CD8-positive, alpha-beta T cell (primary cell): ENCODE measurements at places on chromosomes 13 and 19. TPM values are rescaled to one million over a fixed set of nuclear protein-coding genes. Genes with fewer than 3 reads are reported as not detected.

The TTYH1 gene
- not detected for total RNA-seq

The SLC6A16 gene
- total RNA-seq = 2.5 TPM

The IGSF23 gene
- total RNA-seq = not detected

The PLPP2 gene
- total RNA-seq = 0.11 TPM

The ZNF681 gene
- total RNA-seq = 1.8 TPM

The LILRB3 gene
- not detected for total RNA-seq

The SMIM24 gene
- total RNA-seq = 0.56 TPM

The ZNF808 gene
- 19.2 TPM for total RNA-seq

DNA sequence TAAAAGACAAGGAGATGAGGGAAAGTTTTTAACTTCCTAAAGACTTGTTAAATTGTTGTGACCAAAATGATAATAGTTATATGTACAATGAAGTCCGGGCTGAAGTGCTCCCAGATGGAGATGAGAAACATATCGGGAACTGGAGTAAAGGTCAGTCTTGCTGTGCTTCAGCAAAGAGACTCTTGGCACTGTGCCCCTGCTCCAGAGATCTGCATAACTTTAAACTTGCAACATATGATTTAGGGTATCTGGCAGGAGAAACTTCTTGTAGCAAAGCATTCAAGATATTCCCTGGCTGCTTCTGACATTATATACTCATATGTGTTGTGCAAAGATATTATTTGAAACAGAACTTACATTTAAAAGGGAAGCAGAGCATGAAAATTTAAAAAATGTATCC lies 786.6 kb upstream of the SLITRK6 start:
- no peak for DNase-seq

DNA sequence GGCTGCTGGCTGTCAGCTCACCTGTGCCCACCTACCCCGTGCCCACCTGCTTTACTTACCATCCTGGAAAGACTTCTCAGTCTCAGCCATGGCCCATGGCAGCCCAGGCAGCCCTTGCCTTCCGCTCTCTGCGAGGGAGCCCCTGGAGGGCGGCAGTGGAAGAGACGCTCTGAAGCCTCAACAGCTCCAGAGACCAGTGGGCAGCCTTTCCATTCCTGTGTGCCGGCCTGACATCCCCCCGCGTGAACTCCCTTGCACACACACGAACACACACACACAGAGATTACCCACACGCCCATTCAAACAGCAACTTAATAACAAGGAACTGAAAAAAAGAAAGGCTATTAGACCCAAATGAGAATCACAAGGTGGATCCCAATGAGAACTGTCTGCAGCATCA lies 14.2 kb upstream of the RASA3 start:
- no peak for DNase-seq

DNA sequence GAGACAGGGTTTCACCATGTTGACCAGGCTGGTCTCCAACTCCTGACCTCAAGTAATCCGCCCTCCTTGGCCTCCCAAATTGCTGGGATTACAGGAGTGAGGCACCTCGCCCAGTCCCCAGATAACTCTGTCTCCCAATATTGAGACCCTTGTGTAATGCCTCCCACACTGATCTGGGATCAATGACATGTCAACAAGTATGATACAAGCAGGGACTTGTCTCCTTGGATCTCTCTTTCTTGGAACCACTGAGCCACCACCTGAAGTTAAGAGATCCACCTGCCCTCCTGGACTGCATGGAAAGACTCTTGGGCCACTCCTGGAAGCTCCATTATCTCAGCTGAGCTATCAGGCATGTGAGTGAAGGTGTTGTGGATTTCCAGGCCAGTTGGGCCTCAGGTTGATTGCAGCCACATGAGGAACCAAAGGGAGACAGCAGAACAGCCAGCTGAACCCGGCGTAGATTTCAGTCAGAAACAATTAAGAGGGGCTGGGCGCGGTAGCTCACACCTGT lies 15.1 kb downstream of the NFKBID start:
- no peak for DNase-seq

DNA sequence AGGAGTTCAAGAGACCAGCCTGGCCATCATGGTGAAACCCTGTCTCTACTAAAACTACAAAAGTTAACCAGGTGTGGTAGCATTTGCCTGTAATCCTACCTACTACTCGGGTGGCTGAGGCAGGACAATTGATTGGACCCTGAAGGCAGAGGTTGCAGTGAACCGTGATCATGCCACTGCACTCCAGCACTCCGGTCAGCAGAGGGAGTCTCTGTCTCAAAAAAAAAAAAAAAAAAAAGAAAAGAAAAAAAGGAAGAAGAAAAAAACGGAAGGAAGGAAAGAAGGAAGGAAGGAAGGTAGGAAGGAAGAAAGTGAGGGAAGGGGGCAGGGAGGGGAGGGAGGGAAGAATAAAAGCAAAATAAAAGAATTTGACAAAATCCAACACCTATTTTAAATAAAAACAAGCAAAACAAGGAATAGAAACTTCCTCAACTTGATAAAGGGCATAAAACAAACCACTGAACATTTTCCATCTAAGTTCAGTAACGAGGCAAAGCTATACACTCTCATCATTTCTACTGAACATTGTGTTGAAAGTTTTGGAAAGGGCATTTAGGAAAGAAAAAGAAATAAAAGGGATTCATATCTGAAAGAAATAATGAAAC lies 411.6 kb upstream of the SLITRK5 start:
- no peak for DNase-seq

- DNase-seq = no peak
These were observed 74.6 kb upstream of the MEDAG start for GRCh38 chr13:30831515-30831914.

DNA sequence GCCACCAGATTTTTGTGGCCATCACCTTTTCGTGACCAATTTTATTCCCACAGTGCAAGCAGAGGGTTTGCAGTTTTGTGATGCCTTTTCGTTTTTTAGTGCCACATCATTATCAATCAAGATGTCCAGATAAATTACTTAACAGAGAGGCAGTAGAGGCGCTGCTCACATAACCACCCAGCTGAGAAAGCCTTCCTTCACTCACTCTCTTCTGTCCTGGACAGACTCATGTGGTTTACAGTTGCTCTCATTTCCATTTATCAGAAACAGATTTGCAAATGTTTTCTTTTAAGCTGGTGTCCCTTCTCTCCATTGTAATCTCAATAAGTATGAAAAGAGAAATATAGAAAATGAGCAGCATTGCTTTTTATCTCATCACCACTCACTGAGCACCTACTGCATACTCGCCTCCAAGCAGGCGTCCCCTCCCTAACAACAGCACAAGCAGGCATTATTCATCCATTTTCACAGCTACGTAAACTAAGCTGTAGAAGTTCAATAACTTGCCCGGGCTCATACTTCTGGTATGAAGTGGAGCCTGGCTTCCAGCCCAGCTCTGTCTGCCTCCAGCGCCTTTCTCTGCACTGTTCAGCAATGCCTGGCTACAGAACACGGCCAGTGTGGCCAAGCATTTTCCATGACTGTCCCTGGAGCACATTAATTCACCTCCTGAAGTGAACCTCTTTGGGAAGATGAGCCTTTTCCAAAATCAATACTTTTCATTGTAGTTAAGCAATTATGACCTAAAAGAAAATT lies 34.6 kb upstream of the KATNAL1 start:
- no peak for DNase-seq

GRCh38 chr19:6387372-6387771 lies 5.6 kb downstream of the GTF2F1 start:
- DNase-seq = no peak

- DNase-seq = no peak
These were observed 292.5 kb downstream of the UQCRFS1 start for GRCh38 chr19:28920269-28921066.

DNA sequence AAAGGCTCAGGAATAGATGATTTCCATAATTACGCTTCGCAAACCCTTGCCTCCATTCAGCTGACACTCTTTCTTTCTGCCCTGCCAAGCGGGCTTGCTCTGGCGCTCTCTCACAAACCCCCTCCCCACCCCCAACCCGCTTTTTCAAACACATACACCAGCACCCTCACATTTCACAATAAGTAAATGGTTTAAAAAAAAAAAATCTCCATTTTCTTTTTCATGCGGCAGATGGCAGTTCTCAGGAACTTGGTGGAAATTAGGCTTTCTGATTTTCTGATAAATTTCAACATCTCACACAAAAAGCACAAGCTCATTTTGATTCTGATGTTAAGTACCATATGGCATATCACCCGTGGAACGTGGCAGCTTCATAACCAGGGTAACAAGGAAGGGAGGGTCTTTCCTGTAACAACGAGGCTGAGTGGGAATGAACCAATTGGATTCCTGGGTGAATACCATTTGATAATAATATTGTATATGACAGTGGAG lies 43.8 kb downstream of the C13orf42 start:
- no peak for DNase-seq

DNA sequence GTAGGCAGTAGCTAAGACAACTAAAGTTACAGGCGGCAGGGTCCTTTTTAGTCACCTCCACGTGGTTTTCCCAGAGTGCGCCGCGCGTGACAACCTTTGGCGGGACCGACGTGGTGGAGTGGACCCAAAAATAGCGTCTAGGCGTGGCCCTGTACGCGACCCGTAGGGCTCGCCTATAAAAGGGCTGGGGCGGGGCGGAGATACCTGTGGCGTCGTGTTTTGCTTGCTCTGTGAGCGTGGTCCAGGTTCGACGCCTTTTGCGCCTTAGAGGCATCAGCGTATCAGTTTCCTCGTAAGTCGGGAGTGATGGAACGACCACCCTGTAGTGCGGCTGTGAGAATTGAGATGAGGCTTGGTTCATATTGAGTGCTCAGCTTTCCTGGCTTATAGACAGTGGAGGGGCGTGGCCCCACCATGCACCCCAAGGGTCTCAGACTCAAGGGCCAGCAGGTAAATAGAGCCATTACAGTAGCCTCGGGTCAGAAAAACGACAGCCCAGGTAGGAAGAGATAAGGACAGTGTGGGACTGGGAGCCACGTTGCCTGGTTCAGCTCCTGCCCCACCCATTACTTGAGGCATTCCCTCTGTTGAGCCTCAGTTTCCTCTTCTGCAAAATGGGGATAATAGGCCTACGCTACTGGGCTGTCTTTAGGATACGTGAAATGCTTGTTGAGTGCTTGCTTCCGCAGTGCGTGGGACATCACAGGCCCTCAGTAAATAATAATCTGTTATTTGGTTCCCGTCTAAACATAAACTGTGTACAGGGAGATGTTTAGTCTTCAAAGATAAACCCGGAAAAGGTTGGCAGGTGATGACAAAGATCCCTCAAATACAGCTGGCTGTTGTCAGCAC lies 693 bp upstream of the TMED1 start:
- peak; percentile 91 for DNase-seq

- DNase-seq = no peak
These were observed 286.3 kb downstream of the TBC1D4 start for GRCh38 chr13:75195495-75196146.

DNA sequence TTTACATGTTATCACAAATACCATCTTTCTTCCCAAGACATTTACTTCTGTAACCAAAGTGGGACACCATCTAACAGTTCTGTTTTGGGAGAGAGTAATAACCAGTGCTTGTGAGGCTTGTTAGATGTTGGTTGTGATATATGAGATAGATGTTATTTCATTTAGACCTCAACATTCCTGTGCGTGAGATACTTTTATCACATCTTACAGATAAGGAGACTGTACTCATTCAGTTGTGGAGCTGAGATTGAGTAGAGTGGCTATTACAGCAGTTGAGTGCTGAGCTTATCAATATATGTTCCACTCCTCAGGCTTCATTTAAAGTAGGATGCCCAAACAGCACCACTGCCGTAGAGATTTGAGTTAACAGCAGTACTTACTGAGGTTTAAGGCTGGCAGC lies 43.1 kb downstream of the USPL1 start:
- DNase-seq = no peak

- no peak for DNase-seq
These were observed 37.2 kb downstream of the TGDS start for GRCh38 chr13:94558716-94559115.

DNA sequence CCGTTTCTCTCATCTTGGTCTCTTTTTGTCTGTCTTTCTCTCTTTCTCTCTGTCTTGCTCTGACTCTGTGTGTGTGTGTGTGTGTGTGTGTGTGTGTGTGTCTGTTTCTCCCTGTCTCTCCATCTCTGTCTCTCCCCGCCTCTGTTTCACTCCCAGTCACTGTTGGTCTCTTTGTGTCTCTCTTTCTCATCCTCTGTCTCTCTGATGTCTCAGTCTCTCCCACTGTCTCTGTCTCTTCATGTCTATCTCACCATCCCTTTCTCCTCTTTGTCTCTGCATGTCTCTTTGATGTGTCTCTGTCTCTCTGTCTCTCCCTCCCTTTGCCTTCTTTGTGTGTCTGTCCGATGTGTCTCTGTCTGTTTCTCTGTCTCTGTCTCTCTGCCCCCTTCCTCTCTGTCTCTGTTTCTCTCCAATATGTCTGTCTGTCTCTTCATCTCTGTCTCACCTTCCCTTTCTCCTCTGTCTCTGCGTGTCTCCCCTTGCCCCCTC lies 2.5 kb downstream of the NFIC start:
- DNase-seq = no peak

DNA sequence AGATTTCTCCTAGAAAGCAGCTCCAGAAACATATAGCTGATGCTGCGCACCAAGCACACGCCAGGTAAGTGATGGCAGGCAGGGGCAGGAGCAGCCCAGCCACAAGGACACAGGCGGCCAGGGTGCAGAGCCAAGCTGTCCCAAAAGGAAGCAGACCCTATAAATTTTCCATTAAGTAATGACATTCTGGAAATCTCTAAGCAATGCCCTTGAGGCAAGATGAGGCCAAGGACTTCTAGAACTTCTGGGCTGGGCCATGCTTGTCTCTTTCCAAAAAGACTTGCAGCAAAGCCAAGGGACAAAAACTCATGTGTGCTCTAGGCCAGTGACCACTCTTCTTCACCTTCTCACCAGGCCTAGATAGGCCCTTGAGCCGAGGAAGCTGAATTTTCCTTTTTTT lies 42.2 kb upstream of the EPHX3 start:
- DNase-seq = no peak

- peak; percentile 64 for DNase-seq
These were observed 15.8 kb downstream of the DEDD2 start for GRCh38 chr19:42201489-42202289.

DNA sequence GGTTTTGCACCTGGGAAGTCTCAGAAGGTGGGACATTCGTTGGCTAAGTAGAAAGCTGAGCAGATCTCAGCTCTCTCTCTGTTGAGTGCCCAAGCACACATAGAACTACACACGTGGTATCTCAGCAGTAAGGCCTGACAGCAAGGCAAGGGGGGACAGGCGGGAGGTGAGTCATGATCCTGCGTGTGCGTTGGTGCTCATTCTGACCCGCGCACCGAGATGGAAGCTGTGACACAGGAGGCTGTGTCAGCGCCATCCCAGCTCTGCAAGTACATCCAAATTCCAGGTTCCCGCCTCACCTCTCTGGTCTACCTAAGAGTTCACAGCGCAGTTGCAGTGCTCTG lies 135.7 kb downstream of the USP12 start:
- no peak for DNase-seq
